GM12878 (cell line): ENCODE measurements at places on chromosomes 7 and 10.

DNA sequence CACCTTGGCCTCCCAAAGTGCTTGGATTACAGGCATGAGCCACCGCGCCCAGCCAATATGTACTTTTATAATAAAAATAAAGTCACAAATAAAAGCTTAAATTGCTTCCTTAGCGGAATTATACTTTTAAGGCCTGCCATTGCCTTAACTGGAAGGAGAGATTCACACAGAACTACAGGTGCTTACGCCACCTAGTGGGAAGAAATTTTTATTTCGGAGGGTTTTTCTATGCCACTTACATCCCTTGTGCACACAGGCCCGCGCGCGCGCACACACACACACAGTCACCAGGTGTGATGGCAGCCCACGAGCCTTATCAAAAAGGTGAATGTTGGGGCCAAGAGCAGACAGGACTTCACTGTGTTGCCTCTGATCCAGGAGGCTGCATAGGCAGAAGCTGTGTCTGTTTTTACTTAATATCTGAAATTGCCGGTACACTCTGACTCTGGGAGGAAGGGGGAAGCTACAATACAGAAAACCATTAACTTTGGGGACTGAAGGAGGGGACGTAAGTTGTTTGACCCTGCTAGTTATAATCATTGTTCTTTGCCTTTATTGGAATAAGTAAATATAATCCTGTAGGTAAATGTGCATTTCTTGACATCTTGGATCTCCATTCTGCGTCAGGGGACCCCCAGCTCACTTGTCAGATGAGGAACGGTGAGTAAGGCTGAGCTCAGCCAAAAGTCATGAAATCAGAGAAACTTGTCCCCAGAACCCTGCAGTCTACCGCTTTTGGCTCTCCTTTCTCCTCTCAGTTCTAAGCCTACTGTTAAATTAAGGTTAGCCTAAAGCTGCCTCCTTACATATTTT lies 87.1 kb downstream of the SLC16A9 start:
- no peaks in the 10 kb centered on the region for H3K4me1 ChIP-seq
- no peaks in the 10 kb centered on the region for H3K36me3 ChIP-seq
- no peak for DNase-seq
- no peak overlapping the region for H3K27ac ChIP-seq

DNA sequence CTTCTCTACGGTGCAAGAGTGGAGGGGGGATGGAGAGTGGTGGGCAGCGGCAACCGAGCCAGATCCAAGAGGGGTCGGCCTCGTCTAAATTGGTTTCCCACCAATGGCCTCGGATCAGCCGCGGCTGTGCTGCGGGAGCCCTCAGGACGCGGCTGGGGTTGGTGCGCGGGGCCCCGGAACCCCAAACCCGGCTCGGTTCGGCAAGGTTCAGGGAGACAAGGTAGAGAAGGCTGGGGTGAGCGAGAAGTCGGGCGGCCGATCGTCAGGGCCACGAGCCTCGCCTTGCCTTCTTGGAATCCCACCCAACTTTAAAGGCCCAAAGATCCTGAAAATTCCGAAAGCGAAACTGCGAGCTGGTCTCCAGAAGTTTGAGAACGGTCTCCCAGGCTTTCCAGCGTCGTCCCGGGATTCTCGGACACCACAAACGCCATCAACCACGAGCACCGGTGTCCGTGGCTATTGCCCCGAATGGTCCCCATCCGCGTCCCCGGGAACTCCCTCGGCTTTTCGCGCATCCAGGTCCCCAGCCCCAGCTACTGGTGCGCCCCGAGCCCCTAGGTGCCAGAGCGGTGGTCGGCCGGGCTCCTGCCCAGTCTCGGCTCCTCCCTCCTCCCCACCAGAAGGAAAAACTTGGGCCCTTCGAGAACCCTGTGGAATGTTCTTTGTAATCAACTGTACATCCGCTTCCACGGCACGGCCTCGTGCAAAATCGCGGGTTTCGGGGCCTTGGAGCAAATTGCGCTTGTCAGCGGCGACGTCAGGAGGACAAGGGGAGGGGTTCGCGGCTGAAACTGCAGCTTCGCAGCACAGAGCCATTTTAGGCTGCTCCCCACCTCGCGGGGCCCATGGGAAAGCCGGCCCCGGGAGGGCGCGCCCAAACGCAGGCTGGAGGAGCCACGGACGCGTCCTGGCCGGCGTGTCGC lies 3.2 kb downstream of the SFMBT2 start:
- H3K36me3 ChIP-seq, result peaks cover 12% of the 10 kb centered on the region
- H3K27me3 ChIP-seq, result no peaks in the 10 kb centered on the region
- H3K4me3 ChIP-seq, result peak overlapping the region; percentile 100
- H3K27ac ChIP-seq, result peak overlapping the region; percentile 86; the same call in 1 of the 2 replicates

- H3K27ac ChIP-seq, result no peak overlapping the region
- H3K27me3 ChIP-seq, result no peaks in the 10 kb centered on the region
Observed at GRCh38 chr10:77248104-77248790, 389.4 kb downstream of the KCNMA1 start.

- H3K36me3 ChIP-seq, result no peaks in the 10 kb centered on the region
- no peaks in the 10 kb centered on the region for H3K27me3 ChIP-seq
- no peak for DNase-seq
- H3K27ac ChIP-seq, result no peak overlapping the region
- no peak overlapping the region for H3K4me3 ChIP-seq
- H3K4me1 ChIP-seq, result no peaks in the 10 kb centered on the region
Observed at GRCh38 chr7:11557627-11558026, 274.4 kb downstream of the THSD7A start.

DNA sequence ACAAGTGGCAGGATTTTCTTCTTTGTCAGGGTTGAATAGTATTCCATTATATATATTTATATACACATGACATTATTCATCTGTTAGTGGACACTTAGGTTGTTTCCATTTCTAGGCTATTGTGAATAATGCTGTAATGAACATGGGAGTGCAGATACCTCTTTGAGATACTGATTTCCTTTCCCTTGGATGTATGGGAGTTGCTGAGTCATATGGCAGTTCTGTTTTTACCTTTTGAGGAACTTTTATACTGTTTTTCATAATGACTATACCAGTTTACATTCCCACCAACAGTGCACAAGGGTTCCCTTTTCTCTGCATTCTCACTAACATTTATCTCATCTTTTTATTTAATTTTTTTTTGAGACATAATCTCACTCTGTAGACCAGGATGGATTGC lies 1.8 kb upstream of the CLCN1 start:
- H3K27ac ChIP-seq, result no peak overlapping the region
- H3K36me3 ChIP-seq, result no peaks in the 10 kb centered on the region
- H3K27me3 ChIP-seq, result no peaks in the 10 kb centered on the region
- DNase-seq, result no peak
- H3K4me3 ChIP-seq, result no peak overlapping the region
- H3K4me1 ChIP-seq, result peaks cover 11% of the 10 kb centered on the region

- no peaks in the 10 kb centered on the region for H3K36me3 ChIP-seq
- no peaks in the 10 kb centered on the region for H3K4me1 ChIP-seq
- H3K4me3 ChIP-seq, result no peak overlapping the region
- DNase-seq, result peak; percentile 16
- H3K27me3 ChIP-seq, result no peaks in the 10 kb centered on the region
Observed at GRCh38 chr10:120262857-120263547, 194.0 kb upstream of the PLPP4 start.

DNA sequence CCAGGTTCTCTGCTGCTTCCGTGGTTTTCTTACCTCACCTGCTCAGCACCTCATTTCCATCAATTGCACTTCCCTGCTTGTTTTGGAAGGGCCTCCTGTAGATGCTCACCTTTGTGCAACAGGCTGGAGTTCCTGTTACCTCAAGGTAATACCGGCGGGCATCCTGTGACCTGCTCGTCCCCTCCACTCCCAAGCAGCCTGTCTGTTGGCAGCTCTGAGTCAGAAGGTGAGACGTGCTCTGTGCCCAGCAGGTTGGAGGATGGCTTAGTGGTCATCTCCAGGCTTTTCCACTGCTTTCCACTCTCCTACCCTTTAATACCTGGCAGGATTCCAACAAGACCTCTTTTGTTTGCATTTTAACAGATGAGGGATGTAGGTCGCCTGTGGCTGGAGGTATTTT lies 86.0 kb downstream of the CAMK1D start:
- DNase-seq, result no peak
- no peaks in the 10 kb centered on the region for H3K4me1 ChIP-seq
- H3K27me3 ChIP-seq, result no peaks in the 10 kb centered on the region

DNA sequence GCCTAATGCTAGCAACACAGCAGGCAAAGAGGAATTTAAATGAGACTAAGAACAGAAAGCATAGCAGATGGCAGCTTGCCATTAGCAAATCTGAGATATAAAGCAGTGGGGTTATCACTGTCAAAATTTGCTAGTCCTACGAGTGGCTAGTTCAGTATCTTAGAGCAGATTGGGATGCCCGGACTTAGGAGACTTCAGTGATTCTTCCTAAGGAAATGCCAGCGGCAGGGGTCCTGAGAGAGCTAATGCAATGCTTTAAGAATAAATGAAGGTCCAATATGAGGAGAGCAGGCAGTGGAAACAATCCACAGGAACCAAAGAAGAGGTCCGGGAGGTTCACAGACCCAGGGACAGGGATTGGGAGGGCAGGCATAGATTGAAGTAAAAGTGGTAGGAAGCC lies 169.3 kb upstream of the NPSR1 start:
- H3K27ac ChIP-seq, result no peak overlapping the region
- DNase-seq, result no peak
- H3K27me3 ChIP-seq, result no peaks in the 10 kb centered on the region
- H3K4me1 ChIP-seq, result no peaks in the 10 kb centered on the region

- no peak overlapping the region for H3K4me3 ChIP-seq
- DNase-seq, result no peak
- peaks cover 18% of the 10 kb centered on the region for H3K36me3 ChIP-seq
Observed at GRCh38 chr10:96570983-96571964, 15.5 kb downstream of the TM9SF3 start.

DNA sequence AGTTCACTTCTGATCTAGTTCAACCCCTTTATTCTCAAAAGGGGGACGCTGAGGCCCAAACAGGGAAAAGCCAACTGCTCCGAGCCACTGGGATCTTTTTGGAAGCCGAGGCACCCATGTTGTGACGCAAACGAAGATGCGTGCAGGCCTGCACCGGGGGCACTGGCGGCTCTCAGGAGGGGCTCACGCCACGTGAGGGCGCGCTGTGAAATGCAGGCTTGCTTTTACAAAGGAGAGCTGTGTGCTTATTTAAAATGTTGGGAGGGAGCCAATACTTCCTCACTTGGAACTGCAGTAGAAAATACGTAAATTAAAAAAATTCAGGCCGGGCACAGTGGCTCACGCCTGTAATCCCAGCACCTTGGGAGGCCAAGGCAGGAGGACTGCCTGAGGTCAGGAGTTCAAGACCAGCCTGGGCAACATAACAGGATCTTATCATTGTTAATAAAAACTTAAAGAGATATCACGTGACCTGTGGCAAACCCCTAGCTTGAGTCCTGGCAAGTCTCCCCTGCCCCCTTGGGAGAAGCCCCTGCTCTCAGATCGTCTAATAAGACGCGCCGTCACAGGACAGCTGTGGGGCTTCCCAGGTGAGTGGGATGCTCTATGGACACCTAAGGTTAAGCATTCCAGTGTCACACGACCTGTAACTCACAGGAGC lies 16.3 kb downstream of the BRI3 start:
- no peak for DNase-seq
- H3K27ac ChIP-seq, result no peak overlapping the region
- H3K4me1 ChIP-seq, result no peaks in the 10 kb centered on the region
- no peaks in the 10 kb centered on the region; the same call in 1 of the 2 replicates for H3K36me3 ChIP-seq
- no peaks in the 10 kb centered on the region for H3K27me3 ChIP-seq

DNA sequence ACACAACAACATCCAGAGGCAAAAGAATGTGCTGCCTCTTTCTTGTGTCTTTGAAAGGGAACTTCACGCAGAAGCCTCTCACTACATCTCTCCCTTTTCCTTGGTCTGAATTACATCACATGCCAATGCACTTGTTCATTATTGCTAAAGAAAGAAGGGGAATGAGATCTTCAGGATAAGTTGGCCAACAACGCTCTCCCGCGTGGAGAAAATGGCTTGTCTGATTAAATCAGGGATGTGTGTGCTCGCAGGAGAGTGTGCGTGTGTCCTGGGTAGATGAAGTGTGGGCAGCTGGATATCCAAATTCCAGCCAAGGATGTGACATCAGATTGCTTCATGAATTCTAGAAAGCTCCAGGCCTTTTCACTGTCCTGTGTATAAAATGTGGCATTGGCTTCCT lies 541.6 kb upstream of the FZD8 start:
- H3K27ac ChIP-seq, result no peak overlapping the region
- DNase-seq, result no peak
- H3K27me3 ChIP-seq, result no peaks in the 10 kb centered on the region
- H3K4me3 ChIP-seq, result no peak overlapping the region
- H3K36me3 ChIP-seq, result no peaks in the 10 kb centered on the region
- H3K4me1 ChIP-seq, result no peaks in the 10 kb centered on the region
